ENCODE measurements at places on chromosomes 6 and 20. TPM values are rescaled to one million over a fixed set of nuclear protein-coding genes. Genes with fewer than 3 reads are reported as not detected.
A peak's percentile ranks its signal among the peaks of the same experiment; 100 is the strongest.

Gene HLA-DOA
- 13.6 TPM for total RNA-seq

Gene CSE1L
- 211 TPM for total RNA-seq

Gene OVOL2
- total RNA-seq, result 11.0 TPM

- H3K27me3 ChIP-seq, result no peaks in the 10 kb centered on the region
- peak; percentile 33 for DNase-seq
- no peak overlapping the region for H3K4me3 ChIP-seq
- H3K27ac ChIP-seq, result peak overlapping the region; percentile 16
Measured at GRCh38 chr6:137309078-137309762, 90.0 kb upstream of the IFNGR1 start.

DNA sequence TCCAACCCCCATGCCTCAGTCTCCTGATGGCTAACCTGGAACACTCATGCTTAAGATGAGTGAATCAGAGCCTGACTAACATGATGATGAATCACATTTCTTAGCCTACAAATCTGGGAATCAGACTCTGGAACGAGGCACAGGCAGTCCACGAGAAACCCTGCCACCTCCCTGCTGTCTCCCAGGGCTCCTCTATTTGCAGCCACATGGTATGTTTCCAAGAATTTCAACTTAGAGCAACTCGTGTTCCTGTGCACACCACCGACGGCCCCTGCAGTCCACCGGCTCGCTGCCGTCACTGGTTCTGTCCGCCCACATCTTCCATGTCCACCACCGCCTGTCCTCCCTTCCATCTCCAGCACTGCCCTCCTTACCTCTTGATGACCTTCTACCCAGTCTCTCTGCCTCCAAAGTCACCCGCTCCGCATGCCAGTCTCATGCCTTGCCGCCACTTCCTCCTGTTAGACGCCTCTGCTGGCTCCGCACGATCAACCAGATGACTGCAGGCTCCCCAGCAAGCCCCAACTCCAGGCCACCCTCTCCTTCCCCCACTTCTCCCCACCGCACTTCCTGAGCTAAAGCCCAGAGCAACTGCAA is 87.6 kb downstream of the AGPAT4 start:
- H3K4me1 ChIP-seq, result no peaks in the 10 kb centered on the region
- DNase-seq, result no peak
- H3K36me3 ChIP-seq, result peaks cover 41% of the 10 kb centered on the region
- no peak overlapping the region for H3K27ac ChIP-seq

- H3K27me3 ChIP-seq, result no peaks in the 10 kb centered on the region
- no peak for DNase-seq
Measured at GRCh38 chr20:18041462-18041861, 16.3 kb downstream of the OVOL2 start.

GRCh38 chr6:26008470-26008869 is 45.9 kb downstream of the TRIM38 start:
- DNase-seq, result no peak
- no peaks in the 10 kb centered on the region for H3K27me3 ChIP-seq
- peaks cover 22% of the 10 kb centered on the region for H3K4me1 ChIP-seq
- H3K36me3 ChIP-seq, result no peaks in the 10 kb centered on the region
- no peak overlapping the region for H3K4me3 ChIP-seq

GRCh38 chr6:90581146-90581545 is 5.7 kb downstream of the MAP3K7 start:
- peaks cover 21% of the 10 kb centered on the region for H3K4me1 ChIP-seq
- no peak overlapping the region for H3K27ac ChIP-seq
- H3K27me3 ChIP-seq, result no peaks in the 10 kb centered on the region

- H3K27ac ChIP-seq, result no peak overlapping the region
- H3K27me3 ChIP-seq, result no peaks in the 10 kb centered on the region
- no peak overlapping the region for H3K4me3 ChIP-seq
Measured at GRCh38 chr6:129866688-129867087, 5.6 kb upstream of the TMEM244 start.
